ENCODE measurements at places on chromosomes 6 and 20. TPM values are rescaled to one million over a fixed set of nuclear protein-coding genes. Genes with fewer than 3 reads are reported as not detected.

The TOX2 gene
- 0.45 TPM for total RNA-seq

The RIOK1 gene
- total RNA-seq: 64.7 TPM

The LRRC73 gene
- total RNA-seq: 0.10 TPM

- no peaks in the 10 kb centered on the region for H3K4me1 ChIP-seq
- no peaks in the 10 kb centered on the region for H3K27me3 ChIP-seq
- no peak overlapping the region for H3K4me3 ChIP-seq
- no peak for DNase-seq
- no peaks in the 10 kb centered on the region for H3K36me3 ChIP-seq
These were observed 703.6 kb upstream of the SLC35B3 start for GRCh38 chr6:9138936-9139335.

- no peak for DNase-seq
- H3K4me3 ChIP-seq: no peak overlapping the region
- no peak overlapping the region for H3K27ac ChIP-seq
- H3K4me1 ChIP-seq: peaks cover 5% of the 10 kb centered on the region
- H3K27me3 ChIP-seq: peaks cover 14% of the 10 kb centered on the region
- H3K36me3 ChIP-seq: no peaks in the 10 kb centered on the region
These were observed 108.9 kb upstream of the KCNG1 start for GRCh38 chr20:51131811-51132210.

All from activated naive CD8-positive, alpha-beta T cell treated with anti-CD3 and anti-CD28 coated beads for 36 hours (primary cell).